ENCODE measurements at places on chromosomes 16 and 17.

- DNase-seq: no peak
These were observed 5.9 kb downstream of the SLC5A11 start for GRCh38 chr16:24851700-24852099.

GRCh38 chr16:67349172-67349571 is 22.6 kb downstream of the LRRC36 start:
- no peak for DNase-seq

GRCh38 chr16:11492808-11493530 is 93.8 kb downstream of the LITAF start:
- no peak for DNase-seq

DNA sequence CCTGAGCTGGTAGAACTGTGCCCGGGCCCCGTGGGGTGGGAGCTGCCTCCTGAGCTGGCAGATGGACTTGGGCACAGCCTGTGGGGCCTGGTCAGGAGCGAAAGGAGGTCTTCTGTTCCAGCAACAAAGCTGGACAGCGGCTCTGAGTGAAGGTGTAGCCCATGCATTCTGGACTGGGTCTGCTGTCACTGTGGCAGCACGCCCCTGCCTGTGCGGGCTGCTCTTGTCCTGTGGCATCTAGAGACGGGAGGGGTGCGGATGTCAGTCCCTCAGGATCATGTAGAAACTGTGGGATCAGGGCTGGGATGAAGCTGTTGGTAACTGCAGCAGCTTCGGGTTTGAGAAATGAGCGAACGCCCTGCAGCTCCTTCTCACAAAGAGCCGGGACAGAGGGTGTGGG is 19.4 kb downstream of the BAIAP2 start:
- DNase-seq: no peak

- DNase-seq: no peak
These were observed 2.0 kb upstream of the NTAN1 start for GRCh38 chr16:15057681-15058417.

GRCh38 chr16:14111713-14112538 is 40.8 kb downstream of the MRTFB start:
- no peak for DNase-seq

DNA sequence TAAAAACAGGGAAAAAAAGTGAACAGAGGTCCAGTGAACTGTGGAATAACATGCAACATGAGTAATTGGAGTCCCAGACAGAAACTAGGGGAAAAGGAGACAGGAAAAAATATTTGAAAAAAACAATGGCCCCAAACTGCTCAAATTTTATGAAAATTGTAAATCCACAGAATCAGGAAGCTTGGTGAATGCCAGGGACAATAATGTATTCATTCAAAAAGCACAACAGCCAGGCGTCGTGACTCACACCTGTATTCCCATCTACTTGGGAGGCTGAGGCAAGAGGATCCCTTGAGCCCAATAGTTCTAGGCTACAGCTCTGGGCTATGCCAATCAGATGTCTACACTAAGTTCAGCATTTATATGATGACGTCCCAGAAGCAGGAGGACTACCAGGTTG is 23.7 kb downstream of the NCOR1 start:
- no peak for DNase-seq

- no peak for DNase-seq
These were observed 5.9 kb downstream of the PHAF1 start for GRCh38 chr16:67115639-67116038.

DNA sequence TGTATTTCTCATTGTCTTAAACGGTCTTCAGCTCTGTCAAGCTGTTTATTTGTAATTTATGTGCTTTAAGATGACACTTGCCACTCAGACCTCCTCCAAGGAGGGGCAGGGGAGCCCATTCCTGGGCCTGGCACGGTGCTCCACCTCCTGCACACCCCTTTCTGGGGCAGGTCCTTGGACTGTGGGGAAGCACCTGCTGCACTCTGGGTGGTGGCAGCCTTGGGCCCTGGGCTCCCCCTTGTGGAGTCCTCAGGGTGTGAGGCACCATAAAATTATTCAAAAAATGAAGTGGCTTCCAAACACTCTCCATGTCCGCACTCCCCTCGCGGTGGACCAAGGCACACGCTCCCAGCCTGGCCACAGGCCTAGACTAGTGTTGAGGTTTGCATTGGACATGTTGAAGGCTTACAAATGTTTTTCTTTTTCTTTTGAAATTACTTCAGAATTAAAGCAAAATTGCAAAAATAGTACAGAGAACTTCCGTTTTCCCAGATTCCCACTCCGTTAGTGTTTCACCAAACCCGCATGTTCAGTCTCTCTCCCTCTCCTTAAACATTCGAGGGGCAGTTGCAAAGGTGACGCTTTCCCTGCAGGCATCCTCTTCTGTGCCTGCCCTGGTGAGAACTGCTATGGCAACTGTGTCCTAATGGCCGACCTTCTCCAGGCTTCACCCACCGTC is 32.4 kb downstream of the FOXK2 start:
- DNase-seq: peak; percentile 77

GRCh38 chr16:2432801-2433505 is 3.7 kb downstream of the CCNF start:
- no peak for DNase-seq

- no peak for DNase-seq
These were observed 30.0 kb downstream of the SOX9 start for GRCh38 chr17:72150632-72151460.

GRCh38 chr16:57694725-57695679 is at the start of gene DRC7:
TSS of gene DRC7 (plus strand) at chr16:57694806. CDS start at chr16:57697950, 3,144 bp downstream.
- peak; percentile 14 for DNase-seq

- DNase-seq: no peak
These were observed 12.4 kb upstream of the KCNG4 start for GRCh38 chr16:84252184-84252583.

DNA sequence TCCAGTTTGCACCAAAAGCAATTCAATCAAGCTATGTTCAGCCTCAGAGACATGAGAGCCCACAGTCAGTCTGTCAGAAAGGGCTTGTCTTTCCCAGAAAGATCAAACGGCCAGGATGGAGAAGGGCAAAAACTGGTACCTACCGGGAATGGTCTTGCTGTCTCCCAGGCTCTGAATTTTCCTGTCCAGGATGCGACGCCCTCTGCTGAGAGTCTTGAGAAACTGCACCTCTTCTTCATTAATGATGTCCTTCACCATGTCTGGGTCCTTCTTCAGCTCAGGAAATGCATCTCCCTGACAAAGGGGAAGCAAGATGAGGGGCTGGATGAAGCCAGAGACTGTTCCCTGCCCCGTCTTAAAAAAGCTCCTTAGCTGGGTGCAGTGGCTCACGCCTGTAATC is 15.8 kb upstream of the EXOSC6 start:
- DNase-seq: no peak

GRCh38 chr17:62804822-62805221 is 3.3 kb downstream of the MARCHF10 start:
- no peak for DNase-seq

- no peak for DNase-seq
These were observed 520.8 kb downstream of the HAPSTR1 start for GRCh38 chr16:9612267-9612666.

GRCh38 chr17:51769231-51769630 is 389.3 kb downstream of the CA10 start:
- no peak for DNase-seq

DNA sequence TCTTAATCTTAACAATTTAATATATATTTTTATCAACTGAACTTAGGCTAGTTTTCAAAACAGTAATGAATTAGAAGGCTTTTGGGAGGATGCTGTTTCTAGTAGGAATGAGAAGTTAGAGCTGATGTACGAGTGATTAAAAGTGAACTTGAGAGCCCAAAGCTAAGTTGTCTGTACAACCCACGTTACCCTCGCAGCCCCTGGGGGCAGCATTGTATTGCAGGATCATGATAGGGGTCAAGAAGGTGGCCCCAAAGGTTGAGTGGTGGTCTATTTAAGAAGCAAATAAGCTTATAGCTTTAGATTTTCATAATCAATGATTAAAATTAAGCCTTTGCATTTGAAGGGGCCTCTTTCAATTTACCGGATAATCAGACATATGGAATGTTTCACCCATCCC is 33.7 kb upstream of the ALDH3A2 start:
- no peak for DNase-seq

DNA sequence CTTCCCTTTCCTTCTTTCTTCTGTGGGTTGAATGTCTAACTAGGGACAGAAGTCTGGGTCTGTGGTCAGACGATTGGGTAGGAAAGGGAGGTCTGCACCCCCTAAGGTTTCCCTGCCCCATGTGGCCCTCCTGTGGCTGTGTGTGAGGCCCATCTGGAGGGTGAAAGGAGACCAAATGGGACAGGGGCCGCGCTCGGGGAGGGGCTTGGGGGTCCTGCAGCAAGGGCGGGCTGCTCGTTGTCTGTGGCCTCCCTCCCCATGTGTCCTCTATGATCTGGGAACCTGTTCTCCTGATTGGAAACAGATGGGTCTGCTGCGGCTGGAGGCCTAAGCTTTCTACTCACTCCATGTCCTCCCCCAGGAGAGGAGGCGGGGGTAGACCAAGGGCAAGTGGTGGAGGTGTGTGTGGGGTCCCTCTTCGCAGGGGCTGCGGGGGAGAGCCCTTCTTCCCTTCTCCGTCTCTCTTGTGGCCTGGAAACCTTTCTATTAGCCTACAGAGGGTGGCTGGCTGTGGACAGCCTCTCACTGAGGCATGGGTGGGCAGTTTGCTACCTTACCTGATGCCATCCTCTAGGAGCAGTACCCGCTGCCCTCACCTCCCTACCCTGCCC is 18.6 kb downstream of the IGFBP4 start:
- no peak for DNase-seq

GRCh38 chr16:24414534-24414933 is 124.8 kb upstream of the RBBP6 start:
- no peak for DNase-seq

- peak; percentile 67 for DNase-seq
These were observed at the start of gene C16orf54 for GRCh38 chr16:29745853-29746345. TSS of gene C16orf54 (minus strand) at chr16:29745990. CDS start at chr16:29744951, 1,039 bp downstream.

DNA sequence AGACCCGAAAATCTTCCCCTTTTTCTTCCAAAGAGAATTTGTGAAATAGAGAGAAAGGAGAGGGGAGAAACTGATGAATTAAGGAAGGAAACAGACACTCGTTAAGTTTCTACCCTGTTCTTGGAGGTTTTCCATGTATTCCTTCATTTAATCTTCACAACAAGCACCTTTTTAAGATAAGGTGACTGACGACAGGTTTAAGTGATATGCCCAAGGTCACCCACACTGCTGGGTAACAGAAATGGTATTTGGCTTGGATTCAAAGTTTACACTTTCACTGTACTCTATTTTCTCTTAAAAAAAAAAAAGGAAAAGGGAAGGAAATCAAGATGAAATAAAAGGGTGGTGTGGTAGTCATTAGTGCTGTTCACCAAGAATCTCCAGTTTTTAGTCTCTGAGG is 33.5 kb upstream of the TOX3 start:
- DNase-seq: no peak

DNA sequence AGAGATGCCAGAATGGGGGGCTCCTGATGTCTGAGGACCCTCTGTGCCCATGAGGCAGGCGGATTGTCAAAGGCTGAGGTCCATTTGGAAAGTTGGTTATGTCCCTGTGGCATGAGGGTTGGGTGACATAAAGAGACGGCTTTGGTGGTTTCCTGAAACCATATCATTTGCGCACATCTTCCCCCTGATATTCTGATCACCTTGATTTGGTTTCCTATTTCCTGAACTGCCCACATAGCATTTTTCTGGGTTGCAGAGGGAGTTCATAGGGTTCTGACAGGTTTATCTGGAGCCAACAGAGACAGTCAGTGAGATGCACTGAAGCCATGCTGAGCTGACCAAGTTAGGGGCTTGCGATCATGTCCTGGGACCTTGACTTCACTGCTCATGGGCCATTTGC is 15.7 kb upstream of the RNF222 start:
- DNase-seq: no peak

DNA sequence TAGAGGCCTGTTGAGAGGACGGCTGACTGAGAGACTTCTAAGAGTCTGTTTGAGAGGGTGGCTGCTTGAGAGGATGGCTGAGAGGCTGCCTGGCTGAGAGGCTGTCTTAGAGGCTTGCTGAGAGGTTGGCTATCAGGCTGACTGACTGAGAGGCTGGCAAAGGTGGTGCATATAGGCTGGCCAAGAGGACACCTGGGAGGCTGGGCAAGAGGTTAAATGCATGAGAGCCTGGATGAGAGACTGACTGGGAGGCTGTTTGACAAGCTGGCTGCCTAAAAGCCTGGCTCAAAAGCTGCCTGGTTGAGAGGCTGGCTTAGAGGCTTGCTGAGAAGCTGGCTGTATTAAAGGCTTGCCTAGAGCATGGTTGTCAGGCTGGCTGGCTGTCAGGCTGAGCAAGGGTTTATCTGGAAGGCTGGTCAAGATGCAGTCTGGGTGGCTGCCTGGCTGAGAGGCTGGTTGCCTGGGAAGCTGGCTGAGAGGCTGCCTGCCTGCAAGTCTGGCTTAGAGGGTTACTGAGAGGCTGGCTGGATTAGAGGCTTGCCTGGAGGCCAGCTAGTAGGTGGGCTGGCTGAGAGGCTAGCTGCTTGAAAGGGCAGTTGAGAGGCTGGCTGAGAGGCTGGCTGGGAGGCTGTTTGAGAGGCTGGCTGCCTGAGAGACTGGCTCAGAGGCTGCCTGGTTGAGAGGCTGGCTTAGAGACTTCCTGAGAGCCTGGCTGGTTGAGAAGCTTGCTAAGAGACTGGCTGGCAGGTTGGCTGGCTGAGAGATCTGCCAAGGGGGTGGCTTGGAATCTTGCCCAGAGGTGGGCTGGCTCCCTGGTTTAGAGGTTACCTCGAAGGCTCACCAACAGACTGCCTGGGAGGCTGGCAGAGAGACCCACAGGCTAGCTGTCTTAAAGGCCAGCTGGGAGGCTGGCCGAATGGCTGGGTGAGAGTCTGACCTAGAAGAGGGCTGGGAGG is 38.3 kb upstream of the ACSM2B start:
- DNase-seq: no peak

DNA sequence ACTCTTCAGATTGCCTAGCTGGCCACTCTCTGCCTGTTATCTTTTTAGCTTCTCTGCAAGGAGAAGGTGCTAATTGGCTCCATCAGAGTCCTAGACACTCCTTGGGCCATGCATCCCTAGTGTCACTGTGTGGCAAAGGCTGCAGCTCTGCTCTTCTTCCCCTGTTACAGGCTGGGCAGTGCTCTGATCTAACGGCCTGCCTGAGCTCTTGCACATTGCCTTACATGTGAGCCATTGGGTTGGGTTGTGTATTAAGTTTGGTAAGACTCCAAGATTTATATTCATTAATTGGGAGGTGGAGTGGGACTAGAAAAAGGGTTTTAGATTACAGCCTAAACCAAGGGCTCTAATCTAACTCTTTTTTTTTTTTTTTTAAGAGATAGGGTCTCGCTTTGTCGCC is 23.0 kb upstream of the SYT17 start:
- no peak for DNase-seq

- no peak for DNase-seq
These were observed 169.5 kb upstream of the C17orf78 start for GRCh38 chr17:37206299-37206698.

DNA sequence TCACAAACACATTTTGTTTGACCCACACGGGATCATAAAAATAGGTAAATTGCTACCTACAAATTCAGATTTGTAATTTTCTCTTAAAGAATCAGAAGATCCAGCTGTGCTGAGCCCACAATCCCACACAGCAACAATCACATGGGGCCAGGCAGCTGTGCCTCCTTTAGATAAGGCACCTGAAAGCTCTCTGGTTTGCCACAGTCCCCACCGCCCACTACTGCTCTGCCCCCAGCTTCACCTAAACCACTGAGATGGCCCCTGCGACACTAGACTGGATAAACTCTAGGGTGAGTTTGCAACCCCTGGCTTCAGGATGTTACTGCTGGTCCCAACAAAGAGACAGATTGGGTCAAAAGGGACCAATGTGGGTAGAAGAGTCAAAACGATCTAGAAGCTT is 96.8 kb downstream of the GSG1L start:
- DNase-seq: no peak

All from GM18507 (cell line).